Stimulated activated CD8-positive, alpha-beta memory T cell treated with anti-CD3 and anti-CD28 coated beads, Interleukin-7, amount 100 ng/mL, for 4 hours (primary cell): ENCODE measurements at places on chromosomes 7 and 10.

DNA sequence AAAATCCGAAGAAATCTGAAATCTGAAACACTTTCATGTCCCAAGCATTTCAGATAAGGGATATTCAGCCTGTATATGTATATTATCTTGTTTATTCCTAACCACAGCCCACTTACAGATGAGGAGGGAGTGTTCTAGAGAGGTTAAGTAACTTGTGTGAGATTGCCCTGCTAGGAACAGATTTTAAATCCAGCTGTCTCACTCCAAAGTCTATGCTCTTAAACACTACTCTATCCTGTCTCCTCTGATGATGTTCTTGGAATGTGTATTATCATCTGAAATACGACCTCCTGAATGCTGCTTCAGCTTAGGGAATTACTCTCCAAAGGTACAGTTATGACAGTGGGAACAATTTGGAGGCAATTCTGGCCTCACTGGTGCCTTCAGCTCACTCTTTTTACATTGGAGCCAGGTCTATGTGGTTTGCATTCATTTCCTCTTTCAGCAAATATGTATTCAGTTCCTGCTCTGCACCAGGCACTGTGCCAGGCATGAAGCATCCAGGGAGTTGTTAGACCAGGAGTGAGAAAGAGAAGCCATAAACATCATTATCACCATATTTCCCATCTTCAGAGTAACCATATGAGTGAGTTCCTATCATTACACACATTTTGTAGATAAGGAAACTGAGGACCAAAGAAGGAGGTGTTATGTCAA, 70.2 kb downstream of the NOC3L start:
- DNase-seq = no peak

DNA sequence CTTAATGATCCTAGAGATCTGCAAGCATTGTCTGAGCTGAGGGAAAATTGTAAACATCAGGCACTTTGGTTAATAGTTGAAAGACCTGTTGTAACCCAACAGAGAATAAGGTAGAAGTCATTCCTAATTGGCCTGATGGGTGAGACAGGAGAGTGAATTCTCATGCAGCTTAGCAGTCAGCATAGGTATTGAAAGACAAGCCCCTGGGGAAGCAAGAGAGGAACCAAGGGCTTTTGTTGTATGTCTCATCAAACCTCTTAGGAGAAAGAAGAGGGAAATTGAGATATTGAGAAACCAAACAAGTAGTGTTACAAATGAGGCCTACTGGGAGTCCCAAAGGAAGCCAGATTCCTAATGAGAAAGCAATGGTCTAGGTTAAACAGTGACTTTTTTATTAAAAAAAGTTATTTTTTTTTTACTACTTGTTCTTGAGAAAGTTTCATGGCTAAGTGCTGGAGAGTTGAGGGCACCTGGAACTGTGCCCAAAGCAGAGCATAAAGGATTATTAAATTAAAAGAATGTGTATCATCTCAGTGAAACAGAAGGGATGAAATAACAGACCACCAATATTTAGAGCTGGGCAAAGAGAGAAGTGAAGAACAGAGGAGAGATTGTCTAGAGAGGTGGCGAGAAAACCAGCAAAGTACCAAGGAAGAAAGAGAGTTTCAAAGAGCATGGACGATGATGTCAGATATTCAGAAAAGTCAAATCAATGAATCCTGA, 168.9 kb downstream of the CDK14 start:
- DNase-seq = no peak

- DNase-seq = no peak
Measured at GRCh38 chr10:103699611-103700435, 155.6 kb downstream of the SH3PXD2A start.

- DNase-seq = no peak
Measured at GRCh38 chr10:27413831-27414348, 90.2 kb upstream of the RAB18 start.

DNA sequence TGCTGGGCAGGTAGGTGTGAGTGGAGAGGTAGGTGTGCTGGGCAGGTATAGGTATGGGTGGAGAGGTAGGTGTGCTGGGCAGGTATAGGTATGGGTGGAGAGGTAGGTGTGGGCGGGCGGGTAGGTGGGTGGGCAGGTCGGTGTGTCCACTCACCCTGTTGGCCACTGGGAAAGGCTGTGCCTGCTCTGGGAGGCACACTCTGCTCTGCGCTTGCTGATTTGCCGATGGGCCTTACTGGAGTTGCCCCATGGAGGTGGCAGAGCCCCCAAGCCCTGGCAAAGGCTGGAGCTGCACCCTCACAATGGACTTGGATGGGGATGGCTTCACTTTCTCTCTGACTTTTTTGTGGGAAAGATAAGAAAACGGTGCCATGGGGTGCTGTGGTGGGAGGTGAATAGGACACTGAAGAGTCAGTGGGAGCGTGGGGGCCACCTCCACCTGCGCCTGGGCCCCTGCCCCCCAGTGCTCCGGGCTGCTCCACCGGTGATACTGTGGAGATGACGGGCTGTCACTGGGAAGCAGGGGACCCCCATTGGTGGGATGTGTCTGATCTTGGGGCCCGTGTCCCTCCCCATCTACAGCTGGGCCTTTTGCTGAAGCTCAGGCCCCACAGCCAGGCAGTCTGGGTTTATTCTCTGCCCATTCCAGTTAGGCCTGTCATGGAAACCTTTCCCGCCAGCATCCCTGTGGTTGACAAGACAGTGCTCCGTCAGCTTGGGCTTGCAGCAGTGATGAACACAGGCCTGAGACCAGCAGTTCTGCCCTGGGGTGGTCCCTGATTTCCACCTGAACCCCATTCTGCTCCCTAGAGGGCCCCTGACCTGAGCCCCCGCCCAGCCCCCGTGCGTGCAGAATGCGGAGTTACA, 75.0 kb downstream of the NKX6-2 start:
- DNase-seq = no peak

DNA sequence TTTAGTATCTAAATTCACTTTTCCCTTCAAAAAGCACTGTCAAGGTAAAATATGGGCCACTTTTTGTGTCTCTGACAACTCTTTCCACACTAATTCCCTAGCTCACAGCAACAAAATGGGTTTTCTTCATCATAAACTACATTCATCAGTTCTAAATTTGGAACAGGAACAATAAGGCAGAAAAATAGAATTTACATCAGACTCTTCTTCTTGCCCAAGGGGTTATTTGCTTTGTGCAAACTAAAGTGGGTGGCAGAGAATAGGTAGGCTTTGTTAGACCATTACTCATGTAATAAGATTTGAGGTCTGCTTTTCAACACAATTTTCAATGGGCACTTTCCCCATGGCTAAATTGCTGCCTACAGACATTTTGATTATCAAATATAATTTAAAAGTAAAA, 17.6 kb upstream of the PPP1R17 start:
- no peak for DNase-seq

DNA sequence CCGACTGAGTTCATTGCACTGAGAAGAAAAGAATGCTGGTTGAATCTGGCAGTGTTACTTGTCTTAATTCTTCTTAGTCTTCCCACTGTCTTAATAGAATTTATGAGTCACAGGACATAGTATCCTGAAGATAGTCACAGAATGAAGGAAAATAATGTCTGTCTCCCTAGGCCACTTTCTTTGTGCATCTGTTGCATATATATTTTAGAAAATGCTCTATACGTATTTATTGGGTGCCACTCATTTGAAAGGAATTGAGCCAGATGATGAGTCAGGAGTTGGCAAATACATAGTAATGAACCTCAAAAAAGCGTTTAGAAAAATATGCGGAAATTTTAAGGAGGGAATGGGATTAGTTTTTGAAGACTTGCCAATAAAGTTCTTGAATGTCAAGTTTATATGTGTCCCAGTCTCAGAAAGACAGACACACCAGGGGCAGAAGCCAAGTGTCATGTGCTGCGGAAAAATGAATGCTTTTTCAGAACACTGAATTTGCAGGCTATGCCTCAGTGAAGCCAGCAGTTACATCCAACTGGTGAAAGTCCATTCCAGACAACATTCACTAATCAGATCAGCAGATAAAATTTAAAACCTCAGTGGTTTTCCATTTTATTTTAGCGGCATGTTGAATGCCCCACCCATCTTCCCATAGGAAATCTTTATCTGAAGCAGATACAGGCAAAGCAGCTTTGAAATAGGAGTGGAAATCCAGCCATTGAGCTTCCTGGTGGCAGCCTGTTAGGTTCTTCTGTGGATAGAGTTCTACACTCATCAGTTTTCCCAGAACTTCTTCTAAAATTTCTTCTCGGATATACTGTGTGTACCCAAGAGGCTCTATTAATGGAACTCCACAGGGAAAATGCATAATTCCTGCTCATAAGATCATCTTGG, 308.4 kb downstream of the BICC1 start:
- no peak for DNase-seq

DNA sequence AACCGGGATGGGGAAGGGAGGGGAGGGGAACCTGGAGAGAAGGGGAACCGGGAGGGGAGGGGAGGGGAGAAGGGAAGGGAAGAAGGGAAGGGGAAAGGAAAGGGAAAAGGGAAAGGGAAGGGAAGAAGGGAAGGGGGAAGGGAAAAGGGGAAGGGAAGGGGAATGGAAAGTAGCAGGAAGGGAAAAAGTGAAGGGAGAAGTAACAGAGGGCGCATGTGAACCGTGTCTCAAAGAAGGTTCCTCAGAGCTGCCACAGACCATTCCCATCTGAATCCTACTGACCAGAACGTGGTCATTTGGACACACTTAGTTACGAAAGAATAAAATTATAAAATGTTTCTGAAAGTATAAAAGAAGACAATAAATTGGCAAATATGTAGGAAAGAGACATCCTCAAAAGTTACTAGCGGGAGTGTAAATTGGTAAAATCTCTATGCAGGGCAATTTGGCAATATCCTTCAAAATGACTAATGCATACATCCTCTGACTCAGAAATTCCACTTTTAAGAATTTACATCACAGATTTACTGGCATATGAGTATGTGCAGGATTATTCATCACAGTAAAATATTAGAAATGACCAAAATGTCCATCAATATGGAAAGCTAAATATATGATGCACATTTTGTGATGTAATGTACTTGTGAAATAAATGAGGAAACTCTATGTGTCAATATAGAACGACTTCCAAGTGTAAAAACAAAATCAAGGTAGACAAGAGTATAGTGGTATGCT, 12.9 kb downstream of the C10orf67 start:
- no peak for DNase-seq

DNA sequence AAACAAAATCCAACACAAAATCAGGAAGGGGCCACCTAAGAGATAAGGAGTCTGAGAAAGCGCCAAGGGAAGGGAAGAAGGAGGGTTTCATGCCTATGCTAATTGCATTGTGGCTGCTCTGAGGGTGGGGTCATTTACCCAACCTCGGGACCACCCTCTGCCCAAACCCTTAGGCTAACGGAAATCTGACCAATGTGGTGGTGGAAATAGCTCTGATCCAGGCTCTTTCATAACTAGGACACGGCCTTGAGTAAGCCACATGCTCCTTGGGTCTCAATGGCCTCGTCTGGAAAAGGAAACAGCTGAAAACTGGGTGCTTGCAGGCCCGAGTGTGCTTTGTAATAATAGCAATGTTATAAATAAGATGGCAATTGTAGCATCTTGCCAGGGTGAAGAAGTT, 14.9 kb upstream of the SRGN start:
- no peak for DNase-seq

DNA sequence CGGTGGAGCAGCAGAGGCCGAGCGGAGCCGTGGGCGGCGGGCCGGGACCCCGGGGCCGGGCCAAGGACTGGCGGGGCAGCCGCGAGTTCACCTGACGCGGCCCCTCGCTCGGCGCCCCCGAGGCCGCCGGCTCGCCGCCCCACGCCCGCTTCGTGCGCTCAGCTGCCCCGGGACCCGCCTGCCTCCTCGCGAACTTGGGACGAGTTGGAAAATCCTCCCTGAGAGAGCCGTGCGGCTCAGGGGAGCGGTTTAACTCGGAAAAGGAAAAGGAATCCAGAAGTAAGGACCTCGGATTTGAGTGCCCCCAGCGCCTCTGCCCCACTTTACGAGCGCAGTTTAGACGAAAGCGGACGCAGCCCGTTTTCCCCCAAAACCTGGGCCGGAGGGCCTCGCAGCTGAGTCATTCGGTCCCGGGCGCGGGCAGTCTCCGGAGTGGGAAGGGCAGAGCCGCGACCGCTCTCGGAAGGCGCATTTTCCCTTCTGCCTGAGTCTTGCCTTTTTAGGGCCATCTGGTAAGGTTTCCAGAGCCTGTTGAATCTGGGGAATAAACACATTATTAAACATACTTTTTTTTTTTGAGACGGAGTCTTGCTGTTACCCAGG, 744 bp downstream of the CREM start:
- peak; percentile 57 for DNase-seq

- no peak for DNase-seq
Measured at GRCh38 chr7:106064316-106064715, 47.8 kb downstream of the SYPL1 start.

DNA sequence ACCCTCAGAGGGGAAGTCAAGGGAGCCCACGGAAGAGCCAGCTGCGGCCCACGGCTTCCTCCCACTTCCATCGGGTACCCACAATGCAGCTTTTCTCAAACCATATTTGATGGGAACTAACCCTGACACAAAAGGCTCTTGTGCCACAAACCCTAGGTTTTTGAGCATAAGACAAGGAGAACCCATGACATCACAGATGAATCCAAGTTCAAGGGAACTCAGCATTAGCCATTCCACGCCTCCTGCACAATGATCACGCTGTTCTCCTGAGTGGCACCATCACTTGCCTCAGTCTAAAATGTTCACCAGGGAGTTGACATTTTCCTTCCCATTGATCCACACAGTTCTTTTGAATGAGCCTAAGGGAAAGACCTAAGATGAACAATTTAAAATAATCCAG, 70.4 kb downstream of the ITIH5 start:
- DNase-seq = no peak

GRCh38 chr10:44477046-44477425, 92.1 kb upstream of the CXCL12 start:
- DNase-seq = no peak

GRCh38 chr7:123533929-123534382, 439 bp downstream of the IQUB start:
- DNase-seq = no peak

GRCh38 chr10:96645191-96645721, 58.4 kb upstream of the TM9SF3 start:
- DNase-seq = no peak

DNA sequence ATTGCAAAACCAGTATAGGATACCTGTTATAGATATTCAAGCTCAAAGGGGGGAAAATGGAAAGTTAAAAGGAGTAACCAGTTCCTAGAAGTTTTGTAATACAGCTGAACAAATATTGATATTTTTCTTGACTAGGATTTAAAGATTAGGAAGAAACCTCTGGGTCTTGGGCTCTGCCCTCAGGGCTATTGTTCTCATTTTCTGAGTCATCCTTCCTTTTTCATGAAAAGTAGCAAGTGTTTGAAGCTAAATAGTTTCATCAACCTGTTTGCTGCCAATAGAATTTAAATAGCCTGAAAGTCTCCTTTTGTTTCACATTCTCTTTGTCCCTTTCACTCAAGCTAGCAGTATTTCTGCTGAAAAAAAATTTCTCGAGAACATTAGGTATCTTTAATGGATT, 1061.1 kb upstream of the GHITM start:
- no peak for DNase-seq

- DNase-seq = no peak
Measured at GRCh38 chr10:63396133-63396761, 69.5 kb downstream of the JMJD1C start.

GRCh38 chr10:126171555-126171954, 216.7 kb downstream of the ADAM12 start:
- no peak for DNase-seq
